ENCODE measurements at places on chromosomes 3 and 15. TPM values are rescaled to one million over a fixed set of nuclear protein-coding genes. Genes with fewer than 3 reads are reported as not detected.

DNA sequence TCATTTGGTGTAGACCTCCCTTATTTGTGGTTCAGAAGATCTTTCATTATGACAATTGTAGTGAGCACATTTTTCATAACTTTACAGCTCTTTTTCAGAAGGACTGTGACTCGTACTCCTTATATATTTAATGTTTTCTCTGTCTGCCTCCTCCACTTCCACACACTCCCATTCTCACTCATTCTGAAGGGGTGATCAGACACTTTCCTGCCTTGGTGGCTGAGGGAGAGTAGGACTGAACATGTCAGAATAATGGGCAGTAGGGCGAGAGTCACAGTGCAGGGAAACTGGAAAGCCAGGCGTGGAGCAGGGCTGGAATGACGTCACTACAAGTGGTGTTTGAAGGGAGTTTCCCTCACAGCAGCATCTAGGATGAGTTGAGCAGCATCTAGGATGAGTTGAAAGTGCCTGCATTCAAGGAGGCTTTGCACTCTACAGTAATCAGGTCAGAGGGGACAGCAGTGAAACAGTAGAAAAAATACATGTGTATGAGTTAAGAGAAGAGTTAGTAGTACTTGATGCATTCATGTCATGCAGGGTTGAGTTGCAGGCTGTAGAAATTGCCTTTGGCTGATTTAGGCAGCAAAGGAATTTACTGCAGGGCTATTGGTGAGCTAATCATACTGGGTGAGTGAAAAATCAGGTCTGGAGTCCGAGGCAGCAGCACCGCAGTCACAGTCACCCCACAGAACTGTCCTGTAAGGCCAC is 36.3 kb upstream of the FBXL22 start:
- peak; percentile 38 for DNase-seq
- H3K4me3 ChIP-seq, result no peak overlapping the region

PTH1R gene
- total RNA-seq, result not detected

- no peak overlapping the region for H3K4me3 ChIP-seq
- H3K36me3 ChIP-seq, result no peaks in the 10 kb centered on the region
- peaks cover 23% of the 10 kb centered on the region for H3K4me1 ChIP-seq
- H3K27me3 ChIP-seq, result no peaks in the 10 kb centered on the region
- H3K27ac ChIP-seq, result no peak overlapping the region
Measured at GRCh38 chr3:51722362-51722761, 15.5 kb downstream of the GRM2 start.

GRCh38 chr15:34336231-34336990 is 1.2 kb downstream of the SLC12A6 start:
- no peak for DNase-seq
- no peaks in the 10 kb centered on the region for H3K27me3 ChIP-seq
- peaks cover 75% of the 10 kb centered on the region for H3K4me1 ChIP-seq

- H3K4me1 ChIP-seq, result no peaks in the 10 kb centered on the region
- H3K27ac ChIP-seq, result no peak overlapping the region
- no peaks in the 10 kb centered on the region for H3K27me3 ChIP-seq
- H3K36me3 ChIP-seq, result no peaks in the 10 kb centered on the region
- no peak overlapping the region for H3K4me3 ChIP-seq
- DNase-seq, result no peak
Measured at GRCh38 chr15:57540211-57540610, 51.5 kb upstream of the MYZAP start.

- no peak overlapping the region for H3K4me3 ChIP-seq
- no peak for DNase-seq
- no peaks in the 10 kb centered on the region for H3K36me3 ChIP-seq
- H3K27ac ChIP-seq, result no peak overlapping the region
Measured at GRCh38 chr3:37489355-37489754, 315.0 kb upstream of the LRRFIP2 start.

DNA sequence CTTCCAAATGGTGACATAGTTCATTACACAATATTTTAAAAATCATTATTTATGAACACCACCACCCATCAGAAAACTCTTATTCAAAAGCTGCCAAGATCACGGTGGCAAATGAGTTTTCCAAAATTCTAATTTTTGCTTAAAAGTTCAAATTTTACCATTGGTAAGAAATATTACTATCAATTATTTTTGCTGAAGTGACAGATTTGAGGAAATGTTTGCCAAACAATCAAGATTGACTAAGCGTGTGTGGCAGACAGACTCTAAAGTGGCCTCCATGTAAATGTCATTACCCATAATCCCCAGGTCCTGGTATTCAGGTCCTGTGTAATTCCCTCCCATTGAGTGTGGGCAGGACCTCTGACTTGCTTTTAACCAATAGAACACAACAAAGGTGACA is 35.0 kb downstream of the ZNF280D start:
- DNase-seq, result no peak
- H3K4me3 ChIP-seq, result no peak overlapping the region
- H3K27me3 ChIP-seq, result no peaks in the 10 kb centered on the region
- H3K4me1 ChIP-seq, result no peaks in the 10 kb centered on the region

DNA sequence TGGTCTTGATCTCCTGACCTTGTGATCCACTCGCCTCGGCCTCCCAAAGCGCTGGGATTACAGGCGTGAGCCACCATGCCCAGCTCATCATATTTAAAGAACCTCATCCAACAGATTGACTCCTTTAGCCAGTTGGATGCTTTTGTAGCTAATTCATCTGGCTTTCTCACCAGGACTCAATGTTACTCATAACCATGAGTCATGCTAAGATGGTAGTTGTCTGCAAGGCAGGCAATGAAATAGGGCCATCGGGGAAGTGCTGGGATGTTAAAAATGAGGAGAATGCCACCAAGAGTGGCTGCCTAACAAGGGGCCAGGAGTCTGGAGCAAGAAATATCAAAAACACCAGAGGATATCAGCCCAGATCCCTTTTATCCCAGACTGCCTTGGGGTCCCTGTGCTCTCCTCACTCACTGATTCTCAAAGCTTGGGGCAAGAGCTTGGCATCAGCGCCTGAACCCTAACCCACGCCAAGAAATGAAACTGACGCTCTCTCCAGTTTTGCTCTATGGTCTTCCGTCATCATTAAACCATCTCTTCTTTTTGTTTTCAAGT is 7.4 kb upstream of the PCOLCE2 start:
- no peak overlapping the region for H3K4me3 ChIP-seq
- H3K27ac ChIP-seq, result no peak overlapping the region
- H3K4me1 ChIP-seq, result no peaks in the 10 kb centered on the region
- peaks cover 3% of the 10 kb centered on the region for H3K27me3 ChIP-seq

OIP5 gene
- total RNA-seq, result 0.72 TPM

DNA sequence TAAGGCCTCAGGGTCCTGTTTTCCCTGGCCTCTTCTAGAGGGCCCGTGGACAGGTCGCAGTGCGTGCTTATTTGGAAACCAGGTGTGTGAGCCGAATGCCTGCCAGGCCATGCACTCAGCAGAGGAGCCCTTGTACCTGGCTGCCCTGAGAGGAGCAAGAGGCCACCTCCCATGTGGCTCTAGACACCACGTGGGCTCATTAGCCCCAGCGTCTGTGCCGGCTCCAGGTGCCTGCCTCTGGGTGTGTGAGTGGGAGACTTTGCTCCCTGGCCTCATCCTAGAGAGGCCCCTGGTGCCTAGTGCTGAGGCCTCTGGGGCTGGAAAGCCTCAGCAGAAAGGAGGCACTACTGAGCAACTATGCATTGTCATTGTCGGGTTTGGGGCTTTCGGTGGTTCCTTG is 50.4 kb downstream of the KLF13 start:
- H3K4me1 ChIP-seq, result peaks cover 35% of the 10 kb centered on the region
- H3K27ac ChIP-seq, result no peak overlapping the region
- H3K27me3 ChIP-seq, result no peaks in the 10 kb centered on the region
- no peak overlapping the region for H3K4me3 ChIP-seq
- DNase-seq, result no peak

RBP2 gene
- total RNA-seq, result not detected

DNA sequence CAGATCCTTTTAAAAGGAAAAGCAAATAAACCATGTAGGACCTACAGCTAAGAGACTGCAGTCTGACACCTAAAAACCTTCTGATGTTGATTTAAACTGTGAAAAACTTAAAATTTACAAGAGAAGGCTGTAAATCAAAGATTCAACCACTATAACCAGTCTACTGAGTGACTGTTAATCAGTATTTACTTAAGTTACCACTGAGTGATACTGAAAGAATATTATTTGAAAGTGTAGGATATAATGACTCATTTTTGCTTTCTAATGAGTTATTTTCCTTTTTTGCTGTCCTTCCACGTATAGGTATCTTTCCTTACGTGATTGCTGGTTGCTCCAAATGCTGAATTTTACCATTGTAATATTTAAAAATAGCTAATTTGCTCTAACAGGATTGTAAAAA is 44.6 kb downstream of the RFX7 start:
- no peak overlapping the region for H3K4me3 ChIP-seq
- H3K36me3 ChIP-seq, result no peaks in the 10 kb centered on the region
- H3K27ac ChIP-seq, result no peak overlapping the region
- DNase-seq, result no peak
- no peaks in the 10 kb centered on the region for H3K27me3 ChIP-seq

DNA sequence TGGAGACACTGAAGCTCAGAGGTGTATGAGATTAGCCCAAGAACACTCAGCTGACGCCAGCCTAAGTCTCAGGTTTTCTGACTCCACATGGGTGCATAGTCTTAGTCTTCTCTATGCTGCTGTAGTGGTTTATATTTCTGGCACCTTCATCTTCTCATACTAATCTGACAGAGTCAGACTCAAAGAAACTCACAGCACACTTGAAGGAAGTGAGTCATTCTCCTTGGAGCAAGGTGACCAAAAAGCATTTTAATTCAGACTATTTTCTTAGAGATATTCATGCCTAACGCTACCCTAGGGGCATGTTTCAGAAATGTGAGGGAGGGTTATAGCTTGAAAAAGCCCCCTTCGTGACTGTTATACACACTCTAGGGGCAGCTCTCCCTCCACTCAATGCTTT is 775.3 kb upstream of the ARPP21 start:
- no peaks in the 10 kb centered on the region for H3K36me3 ChIP-seq
- H3K27ac ChIP-seq, result no peak overlapping the region
- H3K4me3 ChIP-seq, result no peak overlapping the region
- DNase-seq, result no peak

TLR9 gene
- total RNA-seq, result 2.3 TPM

CELSR3 gene
- 3.5 TPM for total RNA-seq

- no peaks in the 10 kb centered on the region for H3K36me3 ChIP-seq
- no peak overlapping the region for H3K27ac ChIP-seq
- no peaks in the 10 kb centered on the region for H3K27me3 ChIP-seq
- no peak for DNase-seq
- no peak overlapping the region for H3K4me3 ChIP-seq
- no peaks in the 10 kb centered on the region for H3K4me1 ChIP-seq
Measured at GRCh38 chr15:81752546-81752942, 293.3 kb downstream of the MEX3B start.

GCSAM gene
- 40.9 TPM for total RNA-seq

GRCh38 chr3:11554236-11554610 is 89.5 kb downstream of the VGLL4 start:
- DNase-seq, result no peak
- H3K36me3 ChIP-seq, result peaks cover 9% of the 10 kb centered on the region
- no peaks in the 10 kb centered on the region for H3K27me3 ChIP-seq
- no peak overlapping the region for H3K4me3 ChIP-seq

- H3K27ac ChIP-seq, result no peak overlapping the region
- no peak overlapping the region for H3K4me3 ChIP-seq
Measured at GRCh38 chr3:175916191-175916934, 1057.2 kb downstream of the NAALADL2 start.

DNA sequence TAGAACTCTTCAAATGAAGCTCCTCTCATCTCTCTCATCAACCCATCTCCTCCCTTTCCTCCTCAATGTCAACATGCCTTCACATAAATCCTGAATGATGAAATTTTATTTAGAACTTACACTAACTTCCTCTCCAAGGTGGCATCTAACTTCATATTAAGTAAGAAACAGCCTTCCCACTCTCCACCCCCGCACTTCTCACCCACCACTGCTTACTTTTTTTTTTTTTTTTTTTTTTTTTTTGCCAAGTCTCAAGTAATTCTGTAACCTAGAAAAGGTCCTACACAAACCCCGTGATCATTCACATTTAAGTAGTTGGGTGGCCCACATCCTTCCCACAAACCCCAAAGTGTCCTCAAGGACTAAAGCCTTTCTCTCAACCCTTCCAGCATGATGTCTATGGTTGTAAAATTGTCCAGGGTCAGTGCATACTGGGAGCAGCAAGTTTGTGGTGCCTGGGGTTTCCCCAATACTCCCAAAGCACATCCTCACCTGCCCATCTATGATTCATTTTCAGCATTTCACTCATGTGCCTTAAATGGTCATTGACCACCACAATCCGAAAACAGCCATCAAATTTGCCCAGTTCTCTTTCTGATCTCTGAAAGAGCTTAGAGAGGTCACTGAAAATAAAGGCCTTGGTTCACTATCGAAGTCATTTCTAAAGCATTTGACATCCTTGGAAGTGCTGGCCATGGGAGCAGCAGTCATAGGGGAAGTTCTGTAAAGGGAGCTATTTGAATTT is 47.2 kb downstream of the CD86 start:
- DNase-seq, result no peak
- peaks cover 2% of the 10 kb centered on the region for H3K27me3 ChIP-seq
- peaks cover 7% of the 10 kb centered on the region for H3K4me1 ChIP-seq

TRPC1 gene
- 8.8 TPM for total RNA-seq

- no peaks in the 10 kb centered on the region for H3K27me3 ChIP-seq
- DNase-seq, result no peak
- no peaks in the 10 kb centered on the region for H3K36me3 ChIP-seq
Measured at GRCh38 chr3:61134532-61134931, 116.7 kb downstream of the FHIT start.

GRCh38 chr15:94671858-94672532 is 440.6 kb downstream of the MCTP2 start:
- no peak for DNase-seq
- H3K27ac ChIP-seq, result no peak overlapping the region
- no peaks in the 10 kb centered on the region for H3K4me1 ChIP-seq
- no peaks in the 10 kb centered on the region for H3K36me3 ChIP-seq
- H3K4me3 ChIP-seq, result no peak overlapping the region
- H3K27me3 ChIP-seq, result no peaks in the 10 kb centered on the region

GRCh38 chr3:137131081-137131480 is 173.3 kb downstream of the IL20RB start:
- no peaks in the 10 kb centered on the region for H3K27me3 ChIP-seq
- no peak for DNase-seq
- no peaks in the 10 kb centered on the region for H3K36me3 ChIP-seq
- no peak overlapping the region for H3K27ac ChIP-seq

- no peak overlapping the region for H3K27ac ChIP-seq
- H3K4me1 ChIP-seq, result no peaks in the 10 kb centered on the region
- H3K36me3 ChIP-seq, result no peaks in the 10 kb centered on the region
- H3K4me3 ChIP-seq, result no peak overlapping the region
- no peak for DNase-seq
Measured at GRCh38 chr3:194812176-194812575, 126.5 kb downstream of the FAM43A start.

CRABP1 gene
- total RNA-seq, result not detected

- no peaks in the 10 kb centered on the region for H3K27me3 ChIP-seq
- peaks cover 14% of the 10 kb centered on the region for H3K4me1 ChIP-seq
- no peak for DNase-seq
- no peak overlapping the region for H3K27ac ChIP-seq
Measured at GRCh38 chr3:49173116-49173791, 1.9 kb downstream of the KLHDC8B start.

SPTBN5 gene
- total RNA-seq, result 2.7 TPM

Measured in CD4-positive, alpha-beta memory T cell (primary cell).